ENCODE measurements at places on chromosomes 7 and 10. TPM values are rescaled to one million over a fixed set of nuclear protein-coding genes. Genes with fewer than 3 reads are reported as not detected.

- peaks cover 60% of the 10 kb centered on the region for H3K36me3 ChIP-seq
- H3K27me3 ChIP-seq = no peaks in the 10 kb centered on the region
- DNase-seq = peak; percentile 28
- peak overlapping the region; percentile 77 for H3K27ac ChIP-seq
- peaks cover 69% of the 10 kb centered on the region for H3K4me1 ChIP-seq
Measured at GRCh38 chr10:6091630-6092029, 2.8 kb downstream of the RBM17 start.

GRCh38 chr10:75375838-75376237, 25.7 kb downstream of the ZNF503 start:
- peaks cover 9% of the 10 kb centered on the region for H3K27me3 ChIP-seq
- H3K36me3 ChIP-seq = no peaks in the 10 kb centered on the region
- H3K4me3 ChIP-seq = no peak overlapping the region
- H3K27ac ChIP-seq = no peak overlapping the region
- H3K4me1 ChIP-seq = no peaks in the 10 kb centered on the region

- no peaks in the 10 kb centered on the region for H3K4me1 ChIP-seq
- no peak overlapping the region for H3K27ac ChIP-seq
- H3K4me3 ChIP-seq = no peak overlapping the region
Measured at GRCh38 chr7:95859429-95859828, 87.1 kb downstream of the DYNC1I1 start.

DNA sequence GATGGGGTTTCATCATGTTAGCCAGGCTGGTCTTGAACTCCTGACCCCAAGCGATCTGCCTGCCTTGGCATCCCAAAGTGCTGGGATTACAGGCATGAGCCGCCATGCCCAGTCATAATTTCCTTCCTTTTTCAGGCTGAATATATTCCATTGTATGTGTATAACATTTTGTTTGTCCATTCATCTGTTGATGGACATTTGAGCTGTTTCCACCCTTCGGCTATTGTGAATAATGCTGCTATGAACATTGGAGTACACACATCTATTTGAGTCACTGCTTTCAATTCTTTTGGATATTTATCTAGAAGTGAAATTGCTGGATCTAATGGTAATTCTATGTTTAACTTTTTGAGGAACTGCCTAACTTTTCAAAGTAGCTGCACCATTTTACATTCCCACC, 34.6 kb downstream of the TLX1 start:
- no peak overlapping the region for H3K27ac ChIP-seq
- peaks cover 80% of the 10 kb centered on the region for H3K27me3 ChIP-seq
- no peak for DNase-seq

DNA sequence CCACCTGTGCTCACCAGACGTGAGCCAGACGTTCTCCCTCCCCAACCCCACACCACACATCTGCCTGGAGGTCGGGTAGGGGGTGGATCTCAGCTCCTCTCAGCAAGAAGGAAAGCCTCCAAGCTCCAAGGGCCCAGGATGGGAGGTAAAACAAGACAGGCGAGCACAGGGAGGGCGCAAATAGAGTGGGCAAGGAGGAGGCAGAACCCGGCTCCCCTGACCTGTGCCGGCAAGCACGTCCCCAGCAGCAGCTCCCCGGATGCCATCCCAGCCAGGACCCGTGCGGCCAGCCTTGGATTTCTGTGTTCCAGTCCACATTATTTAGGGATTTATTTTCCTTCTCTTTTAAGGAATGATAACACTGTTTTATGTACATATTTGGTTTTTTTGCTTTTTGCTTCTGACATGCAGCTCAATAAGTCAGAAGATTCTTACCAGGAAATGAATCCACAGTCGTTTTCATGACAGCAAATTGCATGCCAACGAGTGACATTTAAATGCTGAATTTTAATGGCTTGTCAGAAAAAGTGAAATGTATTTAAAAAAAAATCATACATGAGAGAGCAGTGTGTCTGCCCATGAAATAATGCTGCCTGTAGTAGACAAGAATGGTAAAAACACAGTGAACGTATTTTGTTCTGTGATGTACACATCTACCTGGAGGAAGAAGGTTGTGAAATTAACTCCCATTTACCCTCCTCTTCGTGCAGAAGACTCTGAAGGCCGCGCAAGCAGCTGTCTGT, 276.5 kb downstream of the PTPRN2 start:
- H3K27me3 ChIP-seq = peaks cover 2% of the 10 kb centered on the region
- H3K4me3 ChIP-seq = no peak overlapping the region
- H3K27ac ChIP-seq = no peak overlapping the region
- H3K4me1 ChIP-seq = no peaks in the 10 kb centered on the region
- no peak for DNase-seq

- H3K4me1 ChIP-seq = no peaks in the 10 kb centered on the region
- peak; percentile 22 for DNase-seq
- H3K36me3 ChIP-seq = no peaks in the 10 kb centered on the region
- H3K27me3 ChIP-seq = peaks cover 4% of the 10 kb centered on the region
- no peak overlapping the region for H3K27ac ChIP-seq
Measured at GRCh38 chr10:106711313-106711906, 453.1 kb downstream of the SORCS1 start.

Gene PRF1
- 44.7 TPM for total RNA-seq

Gene KIF20B
- total RNA-seq = 63.2 TPM

Gene AKR1D1
- not detected for total RNA-seq

Gene CXCL12
- not detected for total RNA-seq

Gene MNX1
- not detected for total RNA-seq

Gene C10orf105
- 0.41 TPM for total RNA-seq

Gene UCN3
- total RNA-seq = not detected
